Glutamatergic neuron (in vitro differentiated cells): ENCODE measurements at places on chromosomes 6 and 20.

- H3K4me3 ChIP-seq, result no peak overlapping the region
- H3K27me3 ChIP-seq, result peaks cover 4% of the 10 kb centered on the region
- no peak for DNase-seq
- H3K27ac ChIP-seq, result no peak overlapping the region
- H3K36me3 ChIP-seq, result peaks cover 9% of the 10 kb centered on the region
- peaks cover 3% of the 10 kb centered on the region for H3K4me1 ChIP-seq
Observed at GRCh38 chr6:20589266-20589665, 55.0 kb downstream of the CDKAL1 start.

- H3K27ac ChIP-seq, result no peak overlapping the region
- H3K4me1 ChIP-seq, result no peaks in the 10 kb centered on the region
- H3K36me3 ChIP-seq, result no peaks in the 10 kb centered on the region
- no peak for DNase-seq
- H3K4me3 ChIP-seq, result no peak overlapping the region
- peaks cover 1% of the 10 kb centered on the region for H3K27me3 ChIP-seq
Observed at GRCh38 chr6:81606965-81607381, 145.5 kb downstream of the TENT5A start.

DNA sequence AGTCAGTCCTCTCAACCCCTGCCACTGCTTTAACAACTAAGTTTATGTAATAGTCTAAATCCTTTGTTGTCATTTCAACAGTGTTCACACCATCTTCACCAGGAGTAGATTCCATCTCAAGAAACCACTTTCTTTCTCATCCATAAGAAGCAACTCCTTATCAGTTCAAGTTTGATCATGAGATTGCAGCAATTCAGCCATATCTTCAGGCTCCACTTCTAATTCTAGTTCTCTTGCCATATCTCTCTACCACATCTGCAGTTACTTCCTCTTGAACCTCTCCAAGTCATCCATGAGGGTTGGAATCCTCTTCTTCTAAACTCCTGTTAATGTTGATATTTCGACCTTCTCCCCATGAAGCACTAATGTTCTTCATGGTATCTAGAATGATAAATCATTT is 57.9 kb upstream of the FOXO3 start:
- H3K36me3 ChIP-seq, result peaks cover 5% of the 10 kb centered on the region
- no peak overlapping the region for H3K27ac ChIP-seq
- H3K27me3 ChIP-seq, result no peaks in the 10 kb centered on the region
- H3K4me1 ChIP-seq, result no peaks in the 10 kb centered on the region
- no peak overlapping the region for H3K4me3 ChIP-seq

DNA sequence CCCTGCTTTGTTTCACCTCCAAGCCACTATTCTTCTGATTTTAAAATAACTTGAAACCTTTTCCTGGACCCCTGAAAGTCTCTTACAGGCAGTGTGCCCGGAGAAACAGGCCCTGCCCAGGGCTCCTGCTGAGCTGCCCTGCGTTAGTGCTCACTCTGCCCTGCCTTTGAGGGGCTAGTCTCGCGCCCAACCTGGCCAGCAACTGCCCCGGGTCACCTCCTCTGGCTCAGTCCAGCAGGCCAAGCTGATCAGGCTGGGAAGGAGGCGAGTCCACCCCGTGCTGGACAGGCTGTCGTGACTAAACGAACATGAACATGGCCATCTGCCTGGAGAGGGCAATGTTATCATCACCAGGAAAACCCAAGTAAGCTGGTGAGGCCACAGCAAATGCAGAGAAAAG is 245.4 kb downstream of the ANKRD60 start:
- H3K4me3 ChIP-seq, result no peak overlapping the region
- H3K27me3 ChIP-seq, result peaks cover 12% of the 10 kb centered on the region
- no peaks in the 10 kb centered on the region for H3K36me3 ChIP-seq
- no peak for DNase-seq
- H3K27ac ChIP-seq, result no peak overlapping the region

DNA sequence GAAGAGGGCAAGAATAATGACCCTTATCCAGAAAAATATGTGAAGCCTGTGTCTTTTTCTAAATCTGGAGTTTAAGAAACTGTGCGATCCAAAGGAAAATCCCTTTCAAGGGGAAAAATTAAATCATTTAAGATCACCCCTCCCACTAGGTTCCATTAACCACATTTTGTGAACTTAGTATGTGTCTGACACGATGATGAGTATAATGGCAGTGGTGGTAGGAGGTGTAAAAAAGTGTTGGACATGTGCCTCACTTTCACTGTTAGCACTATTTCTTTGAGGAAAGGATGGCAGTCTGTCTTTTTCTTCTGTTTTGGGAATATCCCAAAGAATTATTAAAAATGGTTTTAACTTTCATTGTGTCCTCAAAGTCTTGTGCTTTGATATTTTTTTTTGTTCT is 392.3 kb upstream of the CITED2 start:
- H3K36me3 ChIP-seq, result no peaks in the 10 kb centered on the region
- H3K4me1 ChIP-seq, result no peaks in the 10 kb centered on the region
- H3K4me3 ChIP-seq, result no peak overlapping the region
- no peaks in the 10 kb centered on the region for H3K27me3 ChIP-seq

DNA sequence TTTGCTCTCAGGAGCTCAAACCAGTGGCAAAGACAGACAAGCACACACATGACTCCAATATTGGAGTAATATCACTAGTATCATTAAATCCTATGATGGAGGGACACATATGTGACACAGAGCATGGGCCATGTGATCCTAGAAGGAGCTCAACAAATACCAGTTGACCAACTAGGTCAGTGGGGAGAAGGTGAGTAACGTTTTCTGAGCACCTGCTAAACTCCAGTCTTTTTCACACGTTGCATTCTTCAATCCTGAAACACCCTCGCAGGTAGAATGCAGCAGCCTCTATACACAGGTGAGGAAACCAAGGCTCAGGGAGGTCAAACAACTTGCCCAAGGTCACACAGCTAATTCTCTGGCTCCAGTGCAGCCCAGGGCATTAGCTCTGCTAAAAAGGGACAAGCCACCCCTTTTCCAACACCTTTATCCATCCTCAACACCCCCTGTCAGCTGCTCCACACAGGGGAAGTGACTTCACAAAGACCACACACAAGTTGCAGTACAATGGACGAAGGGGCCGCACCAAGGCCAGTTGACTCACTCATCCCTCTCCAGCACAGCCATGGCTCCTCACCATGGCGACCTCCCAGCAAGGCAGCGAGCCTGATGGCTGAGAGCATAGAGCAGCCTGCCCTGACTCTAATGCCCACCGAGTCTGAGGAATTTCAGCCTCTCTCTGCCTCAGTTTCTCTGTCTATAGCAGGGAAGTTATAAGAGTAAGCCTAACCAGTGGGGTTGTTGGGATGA is 4.4 kb downstream of the CAPN11 start:
- H3K36me3 ChIP-seq, result no peaks in the 10 kb centered on the region
- DNase-seq, result no peak
- no peak overlapping the region for H3K27ac ChIP-seq
- peak overlapping the region; percentile 10 for H3K4me3 ChIP-seq
- H3K27me3 ChIP-seq, result peaks cover 2% of the 10 kb centered on the region

- no peak for DNase-seq
- H3K4me3 ChIP-seq, result peak overlapping the region; percentile 23
- no peaks in the 10 kb centered on the region for H3K36me3 ChIP-seq
- peak overlapping the region; percentile 62 for H3K27ac ChIP-seq
- peaks cover 7% of the 10 kb centered on the region for H3K27me3 ChIP-seq
- peaks cover 27% of the 10 kb centered on the region for H3K4me1 ChIP-seq
Observed at GRCh38 chr6:56660381-56660730, 17.7 kb upstream of the DST start.

- peaks cover 6% of the 10 kb centered on the region for H3K27me3 ChIP-seq
- no peak overlapping the region for H3K27ac ChIP-seq
- no peak for DNase-seq
- peaks cover 3% of the 10 kb centered on the region for H3K36me3 ChIP-seq
Observed at GRCh38 chr20:20341371-20341770, 26.5 kb upstream of the INSM1 start.

- peaks cover 2% of the 10 kb centered on the region for H3K27me3 ChIP-seq
- H3K4me3 ChIP-seq, result no peak within 1 kb of the TSS
- H3K36me3 ChIP-seq, result no peaks in the 10 kb centered on the region
Observed at GRCh38 chr6:73362358-73362757, at the start of gene KHDC3L. TSS of gene KHDC3L (plus strand) at chr6:73362658. CDS start at chr6:73362730, 72 bp downstream.
